ENCODE measurements at places on chromosomes 2 and 18.

DNA sequence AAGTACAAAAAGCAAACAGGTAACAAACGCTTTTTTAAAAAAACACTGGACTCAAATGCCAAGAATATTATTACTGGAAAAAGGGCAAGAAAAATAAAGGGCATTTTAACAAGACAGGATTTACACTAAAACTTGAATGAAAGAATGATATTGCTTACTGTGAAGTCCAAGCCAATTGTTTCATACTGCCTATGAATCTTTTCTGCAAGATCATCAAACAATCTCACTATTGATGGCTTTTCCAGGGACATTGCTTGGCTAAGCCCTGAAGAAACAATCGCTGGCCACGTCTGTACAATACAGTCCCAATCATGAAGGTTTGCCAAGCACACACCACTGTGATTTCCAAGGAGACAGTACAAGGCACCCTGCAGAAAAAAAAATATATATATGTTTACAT is 41.4 kb upstream of the GPR75 start:
- DNase-seq, result no peak

- no peak for DNase-seq
Observed at GRCh38 chr18:48116873-48117630, 186.6 kb upstream of the SMAD2 start.

DNA sequence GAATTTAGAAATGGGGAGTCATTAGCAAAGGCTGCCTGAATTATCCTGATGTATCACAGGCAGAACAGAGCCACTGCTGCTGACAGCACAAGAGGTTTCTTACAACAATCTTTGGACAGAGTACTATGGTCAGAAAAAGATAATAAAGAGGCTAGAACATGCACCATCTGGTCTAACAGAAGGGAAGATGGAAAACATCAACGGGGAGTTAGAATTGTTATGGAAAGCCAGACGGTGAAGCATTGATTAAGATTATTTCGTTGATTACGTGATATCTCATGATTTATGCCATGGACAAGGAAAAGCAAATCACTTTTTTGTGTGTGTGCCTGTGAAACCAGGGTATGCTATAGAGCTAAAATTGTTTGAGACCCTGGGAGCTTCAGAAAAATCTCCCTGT is 409.4 kb upstream of the ETAA1 start:
- DNase-seq, result no peak

GRCh38 chr2:173354073-173354581 is 545 bp upstream of the CDCA7 start:
- peak; percentile 93 for DNase-seq

DNA sequence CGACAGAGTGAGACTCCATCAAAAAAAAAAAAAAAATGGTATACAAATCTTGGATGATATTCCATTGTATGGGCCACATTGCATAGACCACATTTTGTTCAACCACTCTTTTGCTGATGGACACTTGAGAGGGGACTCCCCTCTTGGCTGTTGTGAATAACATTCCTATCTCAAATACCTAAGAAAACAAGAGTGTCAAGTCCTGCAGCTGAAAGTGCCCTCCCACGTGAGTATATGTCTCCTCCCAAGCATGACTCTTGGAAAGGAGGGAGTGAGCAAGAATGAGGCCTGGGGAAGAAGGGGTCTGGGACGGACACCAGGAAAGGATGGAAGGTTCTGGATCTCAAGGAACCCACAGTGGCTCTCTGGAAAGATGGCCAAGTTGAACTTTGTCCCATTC is 36.0 kb upstream of the NPAS2 start:
- no peak for DNase-seq

DNA sequence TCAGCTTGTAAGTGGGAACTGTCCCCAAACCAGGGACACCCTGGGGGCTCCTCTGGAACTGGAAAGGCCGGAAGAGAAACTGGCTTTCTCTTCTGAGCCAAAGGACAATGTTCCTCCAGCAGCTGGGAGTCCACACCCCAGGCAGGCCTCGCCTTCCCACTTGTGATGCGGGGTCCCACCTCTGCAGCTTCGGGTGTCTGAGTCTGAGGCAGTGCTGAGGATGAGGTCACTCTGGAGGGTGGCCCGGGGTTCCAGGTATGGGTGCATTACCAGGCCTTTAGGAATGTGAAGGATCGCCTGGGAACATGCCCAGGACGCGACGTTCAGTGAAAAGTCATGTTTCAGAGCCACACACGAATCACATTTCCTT is 18.2 kb upstream of the BOK start:
- no peak for DNase-seq

DNA sequence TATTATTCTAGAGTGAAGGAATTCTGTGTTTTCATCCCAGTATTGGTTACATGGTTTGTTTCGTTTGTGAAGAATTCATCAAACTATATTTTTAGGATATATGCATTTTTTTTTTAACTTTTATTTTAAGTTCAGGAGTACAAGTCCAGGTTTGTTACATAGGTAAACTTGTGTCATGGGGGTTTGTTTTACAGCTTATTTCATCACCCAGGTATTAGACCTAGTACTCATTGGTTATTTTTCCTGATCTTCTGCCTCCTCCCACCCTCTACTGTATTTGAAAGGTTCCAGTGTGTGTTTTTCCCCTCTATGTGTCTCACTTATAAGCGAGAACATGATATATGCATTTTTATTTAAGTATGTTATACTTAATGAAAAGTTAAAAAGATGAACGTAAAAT is 47.6 kb downstream of the SCN9A start:
- no peak for DNase-seq

DNA sequence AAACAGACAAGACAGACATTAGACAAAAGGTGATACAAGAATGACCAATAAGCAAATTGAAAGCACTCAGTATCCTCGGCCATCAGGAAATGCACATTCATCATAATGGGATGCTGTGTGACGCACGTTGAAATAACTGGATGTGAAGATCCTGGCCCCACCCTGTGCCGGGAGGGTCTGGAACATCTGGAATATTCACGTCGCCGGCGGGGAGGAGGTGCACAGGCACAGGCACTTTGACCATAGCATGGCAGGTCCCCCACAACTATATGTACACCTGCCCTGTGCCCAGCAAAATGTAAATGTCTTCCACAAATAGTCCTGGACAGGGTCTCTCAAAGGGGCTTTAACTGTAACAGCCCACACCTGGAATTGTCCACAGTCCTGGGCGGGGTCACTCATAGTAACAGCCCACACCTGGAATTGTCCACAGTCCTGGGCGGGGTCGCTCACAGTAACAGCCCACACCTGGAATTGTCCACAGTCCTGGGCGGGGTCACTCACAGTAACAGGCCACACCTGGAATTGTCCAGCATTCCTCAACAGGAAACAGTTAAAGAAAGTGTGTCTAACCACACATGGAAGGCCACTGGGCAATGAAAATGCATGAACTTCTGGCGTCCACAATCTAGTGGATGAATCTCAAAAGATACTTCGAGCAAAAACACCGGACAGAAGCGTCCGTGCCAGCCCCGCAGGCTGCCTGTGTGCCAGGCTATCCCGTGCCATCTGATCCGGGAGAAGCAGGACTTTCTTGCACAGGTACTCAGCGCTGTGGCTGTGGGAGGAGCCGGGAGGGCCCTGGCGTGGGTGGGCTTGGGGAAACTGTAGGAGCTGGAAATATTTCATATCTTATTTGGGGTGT is 113.4 kb downstream of the RTP5 start:
- DNase-seq, result no peak

- DNase-seq, result no peak
Observed at GRCh38 chr2:236688157-236688556, 118.5 kb downstream of the ACKR3 start.

DNA sequence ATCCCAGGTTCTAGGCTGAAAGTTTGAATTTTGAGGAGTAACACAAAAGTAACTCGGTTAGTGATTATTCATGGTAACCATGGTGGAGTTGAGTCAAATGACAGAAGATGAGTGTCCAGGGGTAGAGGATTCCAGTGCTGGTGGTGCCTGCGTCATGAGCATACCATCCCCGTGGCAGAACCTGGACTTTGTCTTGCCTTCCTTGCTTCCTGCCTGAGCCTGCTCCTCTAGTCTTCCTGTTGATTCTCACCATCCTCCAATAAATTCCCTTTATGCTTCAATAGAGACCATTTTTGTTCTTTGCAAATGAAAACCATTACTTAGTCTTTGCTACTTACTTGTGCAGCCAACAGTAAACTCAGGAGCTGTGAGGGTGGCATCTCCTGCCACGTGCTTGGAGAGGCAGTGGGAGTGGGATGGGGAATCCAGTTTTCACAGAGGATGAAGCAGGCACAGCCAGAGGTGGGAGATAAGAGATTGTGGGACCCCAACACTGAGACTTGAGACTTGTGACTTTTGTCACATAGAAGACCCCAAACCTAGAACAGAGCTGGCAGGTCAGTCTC is 4.1 kb upstream of the YES1 start:
- DNase-seq, result no peak

- peak; percentile 49 for DNase-seq
Observed at GRCh38 chr2:197293252-197294007, 17.1 kb downstream of the ANKRD44 start.

DNA sequence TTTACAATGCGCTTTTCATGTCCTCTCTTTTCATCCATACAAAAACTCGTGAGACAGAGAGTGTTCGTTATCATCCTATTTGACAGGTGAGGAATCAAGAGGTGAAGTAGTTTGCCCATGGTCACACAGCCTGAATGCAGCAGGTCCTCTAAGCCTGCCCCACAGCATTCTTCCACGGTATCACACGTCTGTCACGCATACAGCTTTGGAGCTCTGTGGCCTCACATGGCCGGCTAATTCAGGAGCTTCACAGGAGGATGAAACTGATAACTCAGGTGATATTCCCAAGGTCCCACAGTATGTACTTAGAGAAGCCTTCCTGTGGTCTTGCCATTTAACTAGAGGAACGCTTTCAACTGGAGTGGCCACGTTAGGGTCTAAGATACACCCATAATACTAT is 59.0 kb downstream of the MYO5B start:
- DNase-seq, result no peak

DNA sequence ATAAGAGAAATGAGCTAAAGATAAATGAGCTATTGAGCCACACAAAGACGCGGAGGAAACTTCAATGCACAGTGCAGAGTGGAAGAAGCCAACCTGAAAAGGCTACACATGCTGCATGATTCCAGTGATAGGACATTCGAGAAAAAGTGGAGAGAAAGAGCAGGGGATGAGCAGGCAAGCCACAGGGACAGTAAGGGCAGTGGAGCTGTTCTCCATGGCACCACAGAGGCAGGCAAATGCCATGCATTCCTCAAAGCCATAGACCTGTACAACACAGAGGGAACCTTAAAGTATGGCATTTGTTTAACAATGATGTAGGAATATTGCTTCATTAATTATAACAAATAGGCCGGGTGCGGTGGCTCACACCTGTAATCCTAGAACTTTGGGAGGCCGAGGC is 36.5 kb upstream of the ZNF236 start:
- no peak for DNase-seq

GRCh38 chr2:39020383-39020782 is 100.5 kb downstream of the SOS1 start:
- DNase-seq, result no peak

GRCh38 chr2:196444442-196444841 is 195.1 kb upstream of the CCDC150 start:
- no peak for DNase-seq

DNA sequence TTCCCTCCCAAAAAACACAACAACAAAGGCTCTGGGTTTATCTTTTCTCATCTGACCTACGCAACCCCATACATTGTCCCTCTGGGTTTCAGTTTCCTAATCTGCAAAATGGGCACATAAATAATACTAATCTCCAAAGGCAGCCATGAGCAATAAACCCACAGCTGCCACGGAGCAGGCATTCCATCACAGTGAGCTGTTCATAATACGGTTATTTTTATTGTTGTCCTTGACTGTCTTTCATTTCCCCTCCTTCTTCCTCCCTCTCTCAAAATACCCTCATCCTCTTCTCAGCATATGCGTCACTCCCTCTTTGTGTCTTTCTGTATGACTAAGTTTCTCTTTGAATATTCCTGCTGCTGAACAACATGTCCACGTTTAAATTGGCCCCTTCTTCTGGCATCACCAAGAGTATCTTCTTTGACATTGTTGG is 129.8 kb upstream of the CAB39 start:
- no peak for DNase-seq

GRCh38 chr2:120857931-120858330 is 122.3 kb downstream of the GLI2 start:
- no peak for DNase-seq

All from KBM-7 (cell line).